Aorta (tissue), 5 donors: ENCODE measurements at places on chromosomes 2 and 18. TPM values are rescaled to one million over a fixed set of nuclear protein-coding genes. Genes with fewer than 3 reads are reported as not detected.

DNA sequence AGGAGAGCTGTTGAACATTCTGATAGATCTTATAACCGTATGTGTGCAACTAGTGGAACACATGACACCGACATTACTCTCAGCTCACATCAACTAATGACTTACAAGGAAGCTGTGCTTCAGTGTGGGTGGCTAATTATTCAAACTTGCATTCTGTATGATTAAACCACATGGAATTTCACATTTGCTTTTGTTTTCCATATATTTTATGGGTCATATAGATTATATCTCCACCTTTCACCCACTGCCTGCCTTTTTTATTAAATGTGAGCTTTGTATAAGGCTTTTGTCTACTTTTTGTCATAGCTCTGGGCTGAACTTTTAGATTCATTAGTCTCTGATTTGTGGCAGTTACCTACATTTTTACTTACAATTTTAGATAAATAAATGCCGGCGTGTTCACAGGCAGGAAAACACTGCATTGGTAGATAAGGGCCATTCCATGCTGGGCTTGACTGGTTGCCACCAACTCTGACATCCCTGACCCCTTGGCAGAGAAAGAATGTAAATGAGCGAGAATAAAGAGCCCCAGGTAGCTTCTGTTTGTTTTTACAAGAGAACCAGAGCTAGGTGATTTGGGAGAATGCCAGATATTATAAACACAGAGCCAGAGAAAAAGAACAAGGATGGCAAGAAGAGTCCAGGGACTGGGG, 35.7 kb downstream of the LYPD6 start:
- no peaks in the 10 kb centered on the region for H3K36me3 ChIP-seq
- no peak for DNase-seq
- no peak overlapping the region for H3K4me3 ChIP-seq
- no peaks in the 10 kb centered on the region for H3K27me3 ChIP-seq
- H3K4me1 ChIP-seq: no peaks in the 10 kb centered on the region

DNA sequence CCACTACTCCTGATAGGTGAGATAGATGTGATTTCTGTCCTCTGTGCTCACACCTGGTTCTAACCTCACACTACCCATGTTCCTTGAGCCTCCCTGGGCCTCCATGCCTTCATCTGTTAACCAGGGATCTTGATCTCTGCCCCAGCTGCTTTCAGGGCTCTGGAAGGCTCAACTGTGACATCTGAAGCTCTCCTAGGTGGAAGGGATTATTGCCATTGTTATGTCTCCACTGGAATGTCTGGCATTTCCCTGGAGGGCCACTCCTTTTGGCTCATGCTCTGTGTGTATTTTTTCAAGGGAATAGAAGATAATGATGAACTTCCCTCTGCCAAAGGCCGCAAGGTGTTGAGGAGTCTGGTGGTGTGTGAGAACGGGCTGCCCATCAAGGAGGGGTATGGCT, 41.2 kb downstream of the PCARE start:
- no peaks in the 10 kb centered on the region for H3K36me3 ChIP-seq
- H3K4me3 ChIP-seq: no peak overlapping the region
- H3K27ac ChIP-seq: no peak overlapping the region
- DNase-seq: no peak
- H3K27me3 ChIP-seq: no peaks in the 10 kb centered on the region

Gene GKN1
- total RNA-seq: not detected

Gene PTGR3
- total RNA-seq: 16.9 TPM

DNA sequence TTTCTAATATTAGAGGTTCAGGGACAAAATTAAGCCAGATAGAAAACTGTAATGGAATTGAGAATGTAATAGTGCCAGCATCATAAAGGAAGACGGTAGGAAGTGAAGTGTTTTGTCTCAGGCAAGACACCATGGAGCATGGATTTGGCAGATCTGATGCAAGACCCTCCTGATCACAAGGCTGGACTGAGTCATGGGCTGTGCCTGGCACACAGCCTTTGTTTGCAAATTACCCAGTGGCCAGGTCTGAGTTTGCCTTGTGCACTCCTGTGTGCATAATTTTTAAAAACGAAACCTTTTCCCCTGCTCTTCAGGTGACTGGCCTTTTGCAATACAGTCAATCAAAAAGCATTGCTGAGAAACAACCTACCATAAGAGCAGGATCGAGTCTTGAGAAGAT, 2.0 kb upstream of the UPP2 start:
- H3K4me3 ChIP-seq: no peak overlapping the region
- H3K4me1 ChIP-seq: no peaks in the 10 kb centered on the region
- H3K27me3 ChIP-seq: no peaks in the 10 kb centered on the region

Gene STPG4
- 0.90 TPM for total RNA-seq

Gene MARCO
- total RNA-seq: 29.2 TPM
